ENCODE measurements at places on chromosomes 1 and 21. TPM values are rescaled to one million over a fixed set of nuclear protein-coding genes. Genes with fewer than 3 reads are reported as not detected.

FCRL2 gene
- not detected for total RNA-seq

CADM3 gene
- total RNA-seq, result not detected

ACTL8 gene
- total RNA-seq, result not detected

JUN gene
- 90.1 TPM for total RNA-seq

DHCR24 gene
- total RNA-seq, result 124 TPM

CELA3A gene
- not detected for total RNA-seq

PRDX1 gene
- 246 TPM for total RNA-seq

OR2T2 gene
- not detected for total RNA-seq

CR2 gene
- total RNA-seq, result not detected

RBP7 gene
- total RNA-seq, result not detected

SLC2A5 gene
- not detected for total RNA-seq

CD1B gene
- not detected for total RNA-seq

BRDT gene
- total RNA-seq, result not detected

FAM151A gene
- total RNA-seq, result not detected

OPTC gene
- not detected for total RNA-seq

CCDC181 gene
- total RNA-seq, result 0.31 TPM

ESPN gene
- total RNA-seq, result 0.84 TPM

GRCh38 chr1:169514566-169515270 is 29.0 kb upstream of the SLC19A2 start:
- no peak overlapping the region for H3K27ac ChIP-seq
- no peaks in the 10 kb centered on the region for H3K4me1 ChIP-seq
- H3K27me3 ChIP-seq, result no peaks in the 10 kb centered on the region
- no peak overlapping the region for H3K4me3 ChIP-seq

DNA sequence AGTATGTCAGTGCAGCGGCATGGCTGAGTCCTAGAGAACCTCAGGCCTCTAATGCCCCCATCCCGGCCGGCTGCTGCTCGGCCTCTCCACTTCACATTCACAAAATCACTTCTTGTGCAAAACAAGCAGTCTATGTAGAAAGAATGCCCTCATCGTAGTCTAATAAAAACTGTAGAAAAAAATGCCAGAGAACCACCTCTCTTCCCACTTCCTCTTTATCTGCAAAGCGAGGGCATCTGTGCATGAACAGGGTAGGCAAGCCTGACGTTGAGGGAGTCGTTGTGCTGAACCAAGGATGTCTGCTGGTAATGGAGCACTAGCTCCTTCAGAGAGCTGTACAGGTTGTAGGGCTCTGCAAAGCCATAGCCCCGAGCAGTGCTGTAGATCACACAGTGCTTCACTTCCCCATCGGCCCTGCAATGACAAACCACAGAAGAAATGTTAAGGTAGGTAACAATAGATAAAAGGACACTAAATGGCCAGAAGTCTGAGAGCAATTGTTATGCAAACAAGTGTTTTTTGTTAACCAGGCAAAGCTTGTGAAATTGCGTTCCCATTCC is 88.9 kb downstream of the PIK3R3 start:
- no peak for DNase-seq
- H3K36me3 ChIP-seq, result no peaks in the 10 kb centered on the region
- H3K27ac ChIP-seq, result no peak overlapping the region
- no peaks in the 10 kb centered on the region for H3K27me3 ChIP-seq
- H3K4me1 ChIP-seq, result peaks cover 9% of the 10 kb centered on the region

- no peaks in the 10 kb centered on the region for H3K4me1 ChIP-seq
- H3K27ac ChIP-seq, result no peak overlapping the region
- no peaks in the 10 kb centered on the region for H3K36me3 ChIP-seq
- peaks cover 20% of the 10 kb centered on the region for H3K27me3 ChIP-seq
These were observed 161.6 kb upstream of the KLHDC7A start for GRCh38 chr1:18319099-18319498.

DNA sequence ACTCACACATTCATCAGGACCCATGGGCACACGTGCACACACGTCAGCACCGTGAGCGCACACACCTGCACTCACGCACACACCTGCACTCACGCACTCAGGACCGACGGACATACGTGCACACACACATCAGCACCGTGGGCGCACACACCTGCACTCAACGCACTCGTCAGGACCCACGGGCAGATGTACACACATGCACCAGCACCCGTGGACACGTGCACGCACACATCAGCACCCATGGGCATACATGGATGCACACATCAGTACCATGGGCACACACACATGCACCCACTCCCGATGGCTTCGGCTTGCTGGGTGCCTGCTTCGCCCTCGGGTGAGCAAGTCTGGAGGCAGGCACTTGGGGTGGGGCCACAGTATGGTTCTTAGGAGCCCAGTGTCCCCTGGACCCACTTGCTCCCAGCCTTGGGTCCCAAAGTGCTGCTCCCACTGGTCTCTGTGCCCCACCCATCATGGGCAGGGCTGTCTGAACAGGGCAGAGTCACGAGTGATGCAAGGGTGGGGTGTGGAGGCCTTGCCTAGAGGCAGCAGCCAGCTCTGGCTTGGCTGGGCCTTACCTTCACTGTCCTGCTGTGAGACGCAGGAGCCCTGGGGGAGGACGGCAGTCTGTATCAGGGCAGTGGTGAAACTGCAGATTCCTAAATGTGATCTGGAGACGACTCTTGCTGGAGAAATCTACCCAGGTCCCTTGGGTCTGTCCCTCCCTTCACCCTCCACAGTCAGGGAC is 49.8 kb downstream of the SKI start:
- H3K4me3 ChIP-seq, result no peak overlapping the region
- no peaks in the 10 kb centered on the region for H3K27me3 ChIP-seq
- H3K36me3 ChIP-seq, result no peaks in the 10 kb centered on the region
- H3K27ac ChIP-seq, result no peak overlapping the region

GRCh38 chr1:226711976-226712741 is 26.9 kb downstream of the ITPKB start:
- peaks cover 77% of the 10 kb centered on the region for H3K4me1 ChIP-seq
- H3K36me3 ChIP-seq, result peaks cover 6% of the 10 kb centered on the region
- peak overlapping the region; percentile 89 for H3K27ac ChIP-seq
- peaks cover 2% of the 10 kb centered on the region for H3K27me3 ChIP-seq

- peak overlapping the region; percentile 97 for H3K27ac ChIP-seq
- H3K36me3 ChIP-seq, result no peaks in the 10 kb centered on the region
- H3K4me1 ChIP-seq, result peaks cover 46% of the 10 kb centered on the region
- DNase-seq, result no peak
- no peaks in the 10 kb centered on the region for H3K27me3 ChIP-seq
- H3K4me3 ChIP-seq, result peak overlapping the region; percentile 93
These were observed 30.5 kb downstream of the SOX13 start for GRCh38 chr1:204103431-204103741.

DNA sequence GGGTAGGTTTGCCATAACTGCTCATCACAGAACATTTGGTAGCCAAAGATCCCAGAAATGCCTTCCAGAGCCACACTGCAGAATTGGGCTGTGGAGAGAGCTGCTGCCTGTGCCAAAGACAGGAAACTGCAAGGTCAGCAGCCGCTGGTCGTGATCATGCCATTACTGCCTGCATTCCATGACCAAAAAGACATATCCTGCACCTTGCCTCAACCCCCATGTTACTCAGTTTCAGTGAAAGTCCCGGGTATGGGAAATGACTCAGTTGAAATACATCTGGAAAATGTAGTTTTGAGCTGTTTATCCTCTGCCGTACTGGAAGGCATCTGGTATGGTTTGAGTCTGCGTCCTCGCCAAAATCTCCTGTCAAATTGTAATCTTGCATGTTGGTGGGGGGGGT is 161.7 kb downstream of the FCRL5 start:
- H3K4me3 ChIP-seq, result no peak overlapping the region
- DNase-seq, result no peak
- H3K4me1 ChIP-seq, result peaks cover 14% of the 10 kb centered on the region
- peaks cover 27% of the 10 kb centered on the region for H3K27me3 ChIP-seq
- H3K36me3 ChIP-seq, result peaks cover 4% of the 10 kb centered on the region
- no peak overlapping the region for H3K27ac ChIP-seq

GRCh38 chr1:226618380-226618779 is 69.8 kb downstream of the STUM start:
- H3K4me3 ChIP-seq, result no peak overlapping the region
- no peaks in the 10 kb centered on the region for H3K4me1 ChIP-seq
- H3K27me3 ChIP-seq, result no peaks in the 10 kb centered on the region
- peak; percentile 39 for DNase-seq
- H3K36me3 ChIP-seq, result no peaks in the 10 kb centered on the region
- no peak overlapping the region for H3K27ac ChIP-seq

GRCh38 chr1:110675060-110675791 is 486 bp upstream of the KCNA3 start:
- peaks cover 34% of the 10 kb centered on the region for H3K36me3 ChIP-seq
- H3K27me3 ChIP-seq, result no peaks in the 10 kb centered on the region
- peak overlapping the region; percentile 75 for H3K4me3 ChIP-seq
- DNase-seq, result no peak
- no peak overlapping the region for H3K27ac ChIP-seq

DNA sequence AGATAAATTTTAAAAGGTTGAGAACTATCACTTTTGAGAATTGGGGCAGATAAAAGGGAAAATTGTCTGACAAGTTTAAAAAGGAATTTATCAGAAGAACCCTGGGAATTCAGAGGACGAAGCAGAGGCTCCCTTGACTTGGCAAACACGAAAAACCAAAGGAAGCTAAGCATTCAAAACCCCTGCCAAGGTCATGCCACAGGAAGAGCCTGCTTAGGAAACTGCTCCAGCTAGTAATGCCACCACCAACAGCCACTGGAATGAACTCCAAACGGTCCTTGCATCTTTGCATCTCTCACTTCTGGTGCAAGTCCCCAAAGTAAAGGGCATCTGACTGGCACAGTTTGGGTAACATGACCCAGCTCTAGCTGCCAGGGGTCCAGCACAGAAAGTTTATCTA is 7.2 kb downstream of the GPBP1L1 start:
- H3K27ac ChIP-seq, result no peak overlapping the region
- H3K4me1 ChIP-seq, result peaks cover 50% of the 10 kb centered on the region
- H3K27me3 ChIP-seq, result no peaks in the 10 kb centered on the region
- H3K36me3 ChIP-seq, result no peaks in the 10 kb centered on the region
- no peak overlapping the region for H3K4me3 ChIP-seq

DNA sequence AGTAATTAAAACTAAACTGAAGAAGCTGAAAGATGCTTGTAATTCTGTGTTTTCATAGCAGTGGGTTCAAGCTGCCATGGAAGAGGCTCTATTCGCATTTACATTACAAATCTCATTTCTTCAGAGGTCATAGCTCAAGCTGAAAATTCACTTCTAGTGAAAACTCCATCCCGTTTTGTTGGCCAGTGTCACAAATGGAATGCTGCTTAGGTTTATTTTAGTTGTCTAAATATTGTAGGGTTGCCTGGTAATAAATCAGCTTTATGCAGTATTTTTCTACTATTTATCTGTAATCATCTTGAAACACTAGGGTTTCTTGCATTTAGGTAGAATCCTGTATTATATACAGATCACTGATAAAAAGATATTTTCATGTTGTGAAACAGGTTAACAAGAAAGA is 240.6 kb downstream of the PTBP2 start:
- H3K4me1 ChIP-seq, result no peaks in the 10 kb centered on the region
- H3K27me3 ChIP-seq, result peaks cover 16% of the 10 kb centered on the region
- no peak overlapping the region for H3K4me3 ChIP-seq
- H3K36me3 ChIP-seq, result no peaks in the 10 kb centered on the region

DNA sequence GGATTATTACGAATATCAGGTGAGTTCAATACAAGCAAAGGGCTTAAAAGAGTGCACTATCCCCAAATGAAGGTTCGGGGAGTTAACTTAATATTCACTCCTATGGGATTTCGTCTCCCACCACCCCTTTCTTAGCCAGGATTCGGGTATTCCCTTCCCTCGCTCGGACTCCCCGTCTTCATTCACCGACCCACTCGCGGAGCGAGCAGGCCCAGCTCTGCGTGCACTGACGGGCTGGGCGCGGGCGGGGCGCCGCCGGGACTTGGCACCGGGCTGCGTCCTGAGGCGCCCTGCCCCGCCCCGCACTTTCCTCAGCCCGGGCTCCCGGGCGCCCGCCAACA is 7.7 kb upstream of the MPZL1 start:
- H3K4me1 ChIP-seq, result peaks cover 31% of the 10 kb centered on the region
- DNase-seq, result no peak
- H3K36me3 ChIP-seq, result no peaks in the 10 kb centered on the region
- peak overlapping the region; percentile 96 for H3K4me3 ChIP-seq

- no peak overlapping the region for H3K27ac ChIP-seq
- peaks cover 22% of the 10 kb centered on the region for H3K4me1 ChIP-seq
- DNase-seq, result no peak
- H3K27me3 ChIP-seq, result no peaks in the 10 kb centered on the region
These were observed 118.5 kb downstream of the FGGY start for GRCh38 chr1:59415286-59415850.

DNA sequence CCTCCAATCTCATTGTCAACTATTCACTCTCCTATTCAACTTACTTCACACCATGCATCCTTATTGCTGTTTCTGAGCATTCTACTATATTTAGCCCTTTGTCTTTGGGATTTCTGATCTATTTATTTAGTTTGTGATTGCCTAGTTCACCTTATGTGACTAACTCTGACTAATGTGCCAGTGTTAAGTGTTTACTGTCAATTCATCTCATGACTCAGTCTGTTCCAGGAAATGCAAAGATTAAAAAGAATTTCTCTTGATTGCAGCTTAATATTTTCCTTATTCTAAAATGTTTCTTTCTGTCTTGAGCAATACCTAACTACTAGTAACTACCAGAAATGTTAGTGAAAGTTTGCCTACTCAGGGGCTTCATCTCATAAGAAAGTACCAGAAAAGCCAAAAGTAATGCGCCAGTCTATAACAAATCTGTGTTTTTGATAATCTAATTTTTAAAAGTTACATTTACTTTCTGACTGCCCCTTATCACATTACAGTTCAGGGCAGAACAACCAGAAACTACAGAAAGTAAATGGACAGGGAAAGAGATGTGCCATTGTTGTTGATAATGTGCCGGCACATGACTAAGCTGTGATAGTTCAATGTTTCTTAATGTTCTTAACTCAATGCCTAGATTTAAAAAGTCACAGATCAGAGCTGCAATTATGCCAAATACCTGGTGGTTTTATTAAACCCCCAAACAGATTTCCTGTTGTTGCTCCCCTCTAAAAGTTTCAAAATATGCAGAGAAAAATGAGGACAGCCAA is 556.5 kb downstream of the PTBP2 start:
- H3K27ac ChIP-seq, result peak overlapping the region; percentile 1
- H3K27me3 ChIP-seq, result no peaks in the 10 kb centered on the region
- peaks cover 22% of the 10 kb centered on the region for H3K36me3 ChIP-seq
- DNase-seq, result no peak
- H3K4me1 ChIP-seq, result peaks cover 12% of the 10 kb centered on the region

- H3K4me1 ChIP-seq, result peaks cover 42% of the 10 kb centered on the region
- peak overlapping the region; percentile 71 for H3K27ac ChIP-seq
- peaks cover 69% of the 10 kb centered on the region for H3K27me3 ChIP-seq
These were observed 2.7 kb downstream of the GRHL3 start for GRCh38 chr1:24321697-24322469.

- no peak overlapping the region for H3K4me3 ChIP-seq
- H3K36me3 ChIP-seq, result no peaks in the 10 kb centered on the region
- H3K27ac ChIP-seq, result no peak overlapping the region
- peaks cover 81% of the 10 kb centered on the region for H3K27me3 ChIP-seq
- DNase-seq, result no peak
These were observed 7.3 kb upstream of the SIM2 start for GRCh38 chr21:36691555-36692041.

GRCh38 chr21:36821032-36821299 is 122.1 kb downstream of the SIM2 start:
- H3K4me1 ChIP-seq, result no peaks in the 10 kb centered on the region
- H3K27me3 ChIP-seq, result no peaks in the 10 kb centered on the region
- no peak overlapping the region for H3K4me3 ChIP-seq
- no peak overlapping the region for H3K27ac ChIP-seq
- DNase-seq, result no peak
- no peaks in the 10 kb centered on the region for H3K36me3 ChIP-seq

- no peak overlapping the region for H3K27ac ChIP-seq
- no peak for DNase-seq
- no peaks in the 10 kb centered on the region for H3K36me3 ChIP-seq
- H3K4me1 ChIP-seq, result no peaks in the 10 kb centered on the region
- no peaks in the 10 kb centered on the region for H3K27me3 ChIP-seq
- no peak overlapping the region for H3K4me3 ChIP-seq
These were observed 113.1 kb upstream of the FGGY start for GRCh38 chr1:59183749-59184317.
